ENCODE measurements at places on chromosomes 1 and 21. TPM values are rescaled to one million over a fixed set of nuclear protein-coding genes. Genes with fewer than 3 reads are reported as not detected.

Gene CD1D
- 1.6 TPM for total RNA-seq

Gene ATF3
- 3.1 TPM for total RNA-seq

Gene TNFAIP8L2
- 0.78 TPM for total RNA-seq

Gene FAM3B
- not detected for total RNA-seq

Gene PPCS
- total RNA-seq, result 16.7 TPM

Gene CFAP107
- not detected for total RNA-seq

Gene EDARADD
- total RNA-seq, result 6.1 TPM

- no peak for DNase-seq
Measured at GRCh38 chr1:153631047-153632022, 2.5 kb upstream of the CHTOP start.

GRCh38 chr21:27807596-27807995, 840.7 kb upstream of the ADAMTS5 start:
- DNase-seq, result no peak

GRCh38 chr1:23020706-23021405, 1.6 kb downstream of the KDM1A start:
- no peak for DNase-seq

DNA sequence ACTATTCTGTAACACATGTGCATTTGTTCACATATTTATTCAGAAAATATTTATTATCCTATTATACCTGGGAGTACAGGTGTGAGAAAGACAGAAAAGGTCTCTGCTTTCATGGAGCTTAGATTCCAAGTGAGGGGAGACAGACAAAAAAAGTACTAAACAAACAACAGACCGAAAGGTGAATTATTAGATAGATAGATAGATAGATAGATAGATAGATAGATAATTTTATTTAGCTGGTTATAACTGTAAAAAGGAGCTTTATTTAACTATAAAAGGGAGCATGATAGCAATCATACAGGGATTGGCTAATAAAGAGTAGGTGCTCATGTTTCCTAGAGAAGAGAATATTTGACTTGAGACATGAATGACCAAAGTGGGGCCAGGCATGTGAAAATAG, 119.4 kb downstream of the TNFSF18 start:
- no peak for DNase-seq

DNA sequence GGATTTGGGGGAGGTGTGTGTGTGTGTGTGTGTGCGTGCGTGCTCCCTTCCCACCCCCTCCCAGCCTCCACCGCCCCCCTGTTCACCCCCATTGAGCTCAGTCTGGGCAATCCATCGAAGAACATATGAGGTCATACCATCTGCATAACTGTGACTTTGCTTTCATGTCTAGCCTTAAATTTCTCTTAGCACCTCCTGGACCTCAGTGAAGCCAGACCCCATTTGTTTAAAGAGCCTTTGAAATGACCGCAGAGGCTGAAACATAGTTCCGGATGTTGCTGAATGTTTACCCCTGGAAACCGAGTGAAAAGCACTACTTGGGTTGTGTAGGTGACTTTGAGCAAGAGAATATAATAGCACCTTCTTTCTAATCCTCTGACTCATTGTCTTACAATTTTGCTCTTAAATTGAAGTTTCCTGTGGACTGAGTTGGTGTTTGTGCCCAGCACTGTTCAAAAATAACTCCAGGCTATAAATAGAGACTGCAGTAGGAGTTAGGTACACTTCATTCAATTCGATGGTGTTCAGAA, 75.4 kb downstream of the UBE4B start:
- peak; percentile 17 for DNase-seq

DNA sequence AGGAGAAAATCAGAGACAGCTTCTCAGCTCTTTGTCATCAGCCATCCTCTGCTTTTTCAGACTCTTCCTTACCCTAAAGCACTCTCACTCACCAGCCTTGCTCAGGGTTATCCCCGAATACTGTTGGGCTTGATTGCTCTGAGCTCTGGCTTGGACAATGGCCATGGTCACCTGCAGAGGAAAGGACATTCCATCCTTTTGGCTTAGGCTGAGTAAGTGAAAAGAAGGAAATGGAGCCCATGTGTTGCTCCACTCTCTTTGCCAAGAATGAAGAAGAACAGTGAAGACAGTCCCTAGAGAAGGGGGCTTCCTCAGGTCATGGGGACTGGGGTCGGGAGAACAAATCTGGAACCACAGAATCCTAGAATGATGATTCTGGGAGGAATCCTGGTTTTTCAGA, 2.3 kb downstream of the MTMR11 start:
- DNase-seq, result no peak

- peak; percentile 29 for DNase-seq
Measured at GRCh38 chr1:179002552-179003345, 22.9 kb upstream of the FAM20B start.

DNA sequence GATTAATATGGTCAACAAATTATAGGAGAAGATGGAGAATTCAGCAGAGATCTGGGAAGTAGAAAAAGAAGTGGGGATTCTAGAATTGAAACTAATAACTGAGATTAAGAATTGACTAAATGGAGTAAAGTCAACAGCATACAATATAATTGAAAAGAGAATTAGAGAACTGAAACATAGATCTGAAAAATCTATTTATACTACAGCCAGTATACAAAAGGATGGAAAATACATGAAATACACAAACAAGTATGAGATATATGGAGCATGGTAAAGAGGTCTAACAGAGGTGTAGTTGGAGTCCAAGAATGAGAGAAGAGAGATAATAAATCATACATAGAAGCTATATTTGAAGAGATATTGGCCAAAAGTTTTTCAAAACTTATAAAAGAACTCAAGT, 235.2 kb downstream of the FGGY start:
- no peak for DNase-seq

- DNase-seq, result no peak
Measured at GRCh38 chr1:160548960-160549664, 26.1 kb upstream of the SLAMF6 start.

GRCh38 chr1:41681331-41682098, 197.0 kb upstream of the EDN2 start:
- no peak for DNase-seq

- DNase-seq, result no peak
Measured at GRCh38 chr1:248892590-248892989, 13.4 kb upstream of the PGBD2 start.

DNA sequence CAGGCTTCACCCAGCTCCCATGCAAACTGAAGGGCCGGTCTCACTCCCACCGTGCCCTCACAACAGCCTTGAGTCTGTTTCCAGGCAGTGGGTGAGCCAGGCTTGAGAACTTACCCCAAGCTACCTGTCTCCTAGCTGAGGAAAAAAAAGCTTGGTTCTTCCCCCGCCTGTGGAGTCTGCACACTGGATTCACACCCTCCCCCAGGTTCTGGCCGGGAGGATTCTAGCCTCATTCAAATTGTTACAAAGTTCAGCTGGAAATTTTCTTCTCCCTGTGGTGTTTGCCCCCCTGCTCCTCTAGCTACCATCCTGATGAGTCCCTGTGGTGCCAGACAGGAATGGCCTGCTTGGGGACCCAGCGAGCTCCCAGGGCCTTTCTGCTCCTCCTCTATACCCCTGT, 471.7 kb downstream of the AGBL4 start:
- DNase-seq, result no peak

DNA sequence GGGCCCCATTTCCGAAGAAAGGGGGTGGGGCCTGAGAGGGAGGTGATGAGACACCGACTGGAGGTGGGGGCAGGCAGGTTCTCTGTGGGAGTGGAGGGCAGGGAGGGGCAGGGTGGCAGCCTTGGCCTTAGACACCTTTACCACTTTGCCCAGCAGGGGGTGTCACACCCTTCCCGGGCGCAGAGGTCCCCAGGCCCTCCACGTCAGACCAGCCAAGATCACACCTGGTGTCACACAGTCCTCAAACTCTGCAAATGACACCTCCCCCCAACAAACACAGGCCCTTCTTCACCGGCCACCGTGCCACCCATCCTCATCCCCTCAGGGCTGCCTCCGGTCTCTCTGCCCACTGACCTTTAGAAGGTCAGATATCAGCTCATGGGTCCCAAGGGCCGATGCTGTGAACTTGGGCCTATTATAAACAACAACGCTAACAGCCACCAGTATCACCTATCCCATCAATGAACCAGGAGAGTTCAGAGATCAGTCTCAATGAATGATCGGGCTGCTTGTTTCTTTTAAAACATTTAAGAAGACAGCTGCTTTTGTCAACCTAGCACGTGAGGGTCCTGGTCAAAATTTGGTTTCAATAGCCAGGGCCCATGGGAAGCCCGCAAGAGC, 103.9 kb downstream of the CASZ1 start:
- DNase-seq, result no peak

Data from occipital lobe (tissue), 3 donors.